ENCODE measurements at places on chromosomes 11 and 22.

GRCh38 chr22:39446239-39446721, 10.5 kb upstream of the MGAT3 start:
- no peak for DNase-seq

DNA sequence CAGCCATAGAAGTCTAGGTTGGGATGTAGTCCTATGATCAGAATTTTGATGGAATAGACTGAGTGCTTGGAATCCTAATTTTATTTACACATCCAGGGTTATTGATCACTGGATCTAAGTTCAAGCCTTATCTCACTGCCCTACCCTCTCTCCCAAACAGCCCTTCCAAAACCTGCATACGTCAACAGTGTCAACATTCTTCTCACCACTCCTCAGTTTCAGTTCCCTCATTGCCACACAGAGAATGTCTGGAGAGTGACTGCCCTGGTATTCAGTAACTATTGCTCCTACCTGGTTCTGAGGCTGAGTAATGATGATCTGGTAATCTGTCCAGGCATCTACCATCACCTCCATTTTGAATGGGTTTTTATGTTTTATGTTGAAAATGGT, 60.0 kb downstream of the GLYATL1 start:
- DNase-seq = no peak

GRCh38 chr11:107999759-108000455, 8.8 kb upstream of the CUL5 start:
- no peak for DNase-seq

DNA sequence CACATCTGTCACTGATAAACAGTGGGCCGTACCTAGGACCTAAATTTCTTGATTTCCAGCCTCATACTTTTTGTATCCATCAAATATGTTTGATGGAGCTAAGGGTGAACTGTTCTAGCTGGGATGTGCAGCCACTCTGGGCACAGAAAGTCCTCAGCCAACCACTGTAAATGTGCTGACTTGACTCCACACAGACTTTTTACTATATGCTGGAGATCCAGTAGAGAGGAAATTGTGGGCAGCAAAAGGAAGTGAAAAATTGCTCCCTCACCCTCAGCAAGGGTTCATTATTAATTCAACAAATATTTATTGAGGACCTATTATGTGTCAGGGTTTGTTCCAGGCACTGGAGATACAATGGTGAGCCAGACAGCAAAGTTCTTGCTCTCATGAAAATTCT, 54.2 kb upstream of the AMPD3 start:
- DNase-seq = no peak
